ENCODE measurements at places on chromosomes 5 and 9.

- no peak for DNase-seq
These were observed 19.5 kb upstream of the TTC33 start for GRCh38 chr5:40775085-40775845.

DNA sequence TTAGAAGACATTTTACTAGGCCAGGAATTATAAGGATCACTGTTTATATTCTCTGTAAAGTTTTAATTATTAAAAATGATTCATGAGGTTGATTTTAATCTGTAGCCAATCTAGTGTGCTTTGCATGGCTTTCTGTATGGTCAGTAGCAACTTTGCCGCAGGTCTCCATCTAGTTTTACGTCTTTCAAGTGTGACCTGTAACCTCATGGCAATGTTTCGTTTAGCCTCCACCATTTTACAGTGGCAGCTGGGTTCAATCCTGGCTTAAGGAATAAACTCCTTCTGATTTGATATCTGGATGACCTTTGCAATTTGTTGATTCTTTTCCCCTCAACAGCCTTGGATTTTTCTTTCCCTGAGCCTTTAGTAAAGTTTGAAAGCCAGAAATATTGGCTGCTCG lies 434.5 kb upstream of the CDH9 start:
- DNase-seq = no peak

- no peak for DNase-seq
These were observed 11.4 kb downstream of the MACROH2A1 start for GRCh38 chr5:135387629-135387960.

- no peak for DNase-seq
These were observed 84.5 kb upstream of the SMIM23 start for GRCh38 chr5:171701100-171701541.

- DNase-seq = no peak
These were observed 46.3 kb downstream of the AOPEP start for GRCh38 chr9:94772639-94773303.

- peak; percentile 33 for DNase-seq
These were observed 27.7 kb upstream of the CDC23 start for GRCh38 chr5:138240650-138241385.

- DNase-seq = no peak
These were observed 18.9 kb downstream of the KIF24 start for GRCh38 chr9:34310215-34310614.

DNA sequence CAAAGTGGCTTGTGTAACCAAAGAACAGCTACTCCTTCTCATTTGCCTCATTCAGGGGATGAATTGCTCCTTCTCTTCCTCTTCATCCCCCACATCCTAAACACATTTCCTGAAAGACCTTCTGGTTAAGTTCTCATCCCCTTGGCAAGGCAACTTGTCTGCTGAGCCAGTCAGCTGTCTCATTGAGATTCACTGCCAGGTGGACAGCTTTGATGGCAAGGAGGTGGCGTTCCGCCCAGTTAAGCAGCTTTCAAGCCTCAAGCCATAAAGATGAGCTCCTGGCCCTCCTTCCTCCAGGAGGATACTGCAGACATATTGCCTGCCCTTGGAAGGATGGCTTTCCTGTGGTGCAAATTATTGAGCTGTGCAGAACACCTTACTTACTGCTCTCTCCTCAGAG lies 448.6 kb upstream of the MPDZ start:
- no peak for DNase-seq

GRCh38 chr9:38384990-38385848 lies 7.3 kb upstream of the ALDH1B1 start:
- no peak for DNase-seq

GRCh38 chr5:42806701-42807262 lies 4.9 kb downstream of the SELENOP start:
- DNase-seq = no peak

- no peak for DNase-seq
These were observed 330.7 kb downstream of the CDH10 start for GRCh38 chr5:24314106-24314505.

GRCh38 chr5:84265130-84265529 lies 119.5 kb downstream of the EDIL3 start:
- DNase-seq = no peak

DNA sequence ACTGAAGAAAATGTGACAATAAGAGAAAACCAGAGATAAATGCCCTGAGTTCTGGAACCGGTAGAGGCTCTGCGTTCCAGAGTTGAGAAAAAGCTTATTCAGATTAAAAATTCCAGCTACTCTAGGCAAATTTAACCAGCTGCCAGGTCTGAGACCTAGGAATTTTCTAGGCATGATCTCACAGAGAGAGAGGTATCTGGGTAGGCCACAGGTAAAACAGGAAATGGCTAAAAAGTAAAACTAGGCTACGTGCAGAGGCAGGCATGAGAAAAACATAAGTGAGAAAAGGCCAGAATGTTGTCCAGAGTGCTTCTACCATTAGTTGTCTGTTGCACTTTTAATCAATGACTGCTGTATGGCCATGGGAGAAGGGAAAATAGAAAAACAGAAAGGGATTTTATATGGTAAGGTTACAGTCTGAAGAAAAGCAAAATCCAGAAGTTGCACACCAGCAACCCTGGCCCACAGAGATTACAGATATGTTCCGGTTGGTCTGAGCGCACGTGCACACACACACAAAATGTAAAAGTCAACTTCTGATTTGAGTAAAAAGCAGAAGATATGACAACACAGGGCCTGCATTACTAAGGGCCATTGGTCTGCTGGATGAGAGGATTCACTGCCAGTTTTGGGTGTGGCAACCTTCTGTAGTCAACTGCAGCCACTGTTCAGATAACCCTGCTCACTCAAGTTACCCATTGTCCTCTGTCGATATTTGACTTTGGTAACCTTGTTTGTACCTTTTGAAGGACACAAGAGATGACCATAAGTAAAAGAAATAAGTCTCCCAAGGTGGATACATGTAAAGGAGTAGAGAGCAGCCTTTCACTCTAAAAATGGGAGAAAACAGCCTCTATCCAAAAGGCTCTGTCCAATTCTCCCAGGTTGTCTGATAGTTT lies 266.0 kb downstream of the DTWD2 start:
- no peak for DNase-seq

- no peak for DNase-seq
These were observed 72.6 kb upstream of the DMAC1 start for GRCh38 chr9:7871977-7872730.

- DNase-seq = peak; percentile 12
These were observed at the start of gene ADGRV1 for GRCh38 chr5:90558344-90559192. Gene ADGRV1 (plus strand): TSS chr5:90558797. CDS start chr5:90558896, 99 bp downstream.

DNA sequence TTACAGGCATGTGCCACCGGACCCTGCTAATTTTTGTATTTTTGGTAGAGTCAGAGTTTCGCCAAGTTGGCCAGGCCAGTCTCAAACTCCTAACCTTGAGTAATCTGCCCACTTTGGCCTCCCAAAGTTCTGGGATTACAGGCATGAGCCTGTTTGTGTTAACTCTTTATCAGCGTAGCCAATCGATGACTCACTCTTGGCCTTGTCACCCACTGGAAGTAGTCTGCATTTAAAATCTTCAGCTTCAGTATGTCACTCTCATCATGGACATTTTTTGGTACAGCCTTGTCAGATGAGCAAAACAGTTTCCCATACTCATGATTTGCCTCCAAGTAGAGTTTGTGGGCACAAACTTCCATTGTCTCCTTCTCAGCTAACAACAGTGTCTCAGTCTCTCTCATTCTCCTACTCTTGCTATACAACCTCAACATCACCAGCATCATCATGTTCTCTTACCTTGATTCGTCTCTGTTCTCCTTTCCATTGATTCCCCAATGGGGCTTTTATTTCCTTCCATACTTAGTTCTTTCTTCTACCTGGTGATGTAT lies 22.5 kb downstream of the MUSK start:
- no peak for DNase-seq

DNA sequence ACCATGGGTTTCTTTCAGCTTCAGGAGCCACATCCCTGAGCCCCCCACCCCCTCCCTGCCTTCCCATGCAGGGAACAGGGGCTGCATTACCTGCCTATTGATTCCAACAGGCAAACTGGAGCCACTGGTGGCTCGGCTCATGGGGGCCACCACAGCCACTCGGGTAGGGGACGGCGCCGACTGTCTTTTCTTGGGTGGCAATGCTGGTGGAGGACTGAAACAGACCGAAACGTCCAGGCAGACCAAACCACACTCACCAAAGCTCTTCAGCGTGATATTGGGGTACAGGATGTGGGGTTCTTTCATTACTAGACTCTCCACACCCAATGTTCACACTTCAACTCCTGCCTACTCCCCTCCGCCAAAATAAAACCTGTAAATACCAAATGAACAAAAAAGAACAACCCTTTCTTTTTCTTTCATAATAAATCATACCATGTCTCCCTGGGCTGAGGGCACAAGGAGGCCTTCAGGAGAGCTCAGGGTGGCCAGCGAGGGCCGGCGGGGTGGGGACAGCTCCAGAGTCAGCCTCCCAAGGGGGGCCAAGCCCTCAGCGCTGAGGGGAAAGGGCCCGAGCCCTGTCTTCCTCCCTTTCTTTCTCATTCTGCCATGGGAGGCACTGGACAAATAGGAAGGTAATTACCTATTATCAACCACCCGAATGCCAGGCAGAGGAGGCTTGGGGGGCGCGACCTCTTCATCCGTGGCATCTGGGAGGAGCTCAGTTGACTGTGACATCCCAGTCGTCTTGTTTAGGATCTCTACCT lies 83.3 kb downstream of the PRRT1B start:
- DNase-seq = no peak

GRCh38 chr9:110751971-110752370 lies 83.4 kb downstream of the MUSK start:
- no peak for DNase-seq

DNA sequence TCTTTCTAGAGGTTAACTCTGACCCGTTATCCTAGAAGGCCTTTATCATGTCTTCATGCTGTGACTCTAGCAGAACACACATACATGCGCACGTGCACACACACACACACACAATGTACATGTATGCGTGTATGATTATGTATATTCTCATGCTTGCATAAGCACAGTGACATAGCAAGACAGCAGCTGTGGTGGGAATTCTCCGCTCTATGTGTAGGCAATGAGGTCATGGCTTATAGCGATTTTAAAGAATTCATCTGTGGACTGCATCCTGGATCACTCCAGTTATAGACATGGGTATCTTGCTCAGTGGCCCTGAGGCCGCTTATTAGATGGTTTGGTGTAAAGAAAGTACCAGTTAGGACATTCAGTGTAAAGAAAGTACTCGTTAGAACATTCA lies 106.2 kb downstream of the FBXL7 start:
- DNase-seq = no peak

- DNase-seq = peak; percentile 44
These were observed 76.3 kb downstream of the AOPEP start for GRCh38 chr9:94802793-94803192.

GRCh38 chr5:122902263-122902662 lies 56.9 kb downstream of the SNX24 start:
- DNase-seq = no peak

GRCh38 chr9:2725898-2726649 lies 8.8 kb downstream of the KCNV2 start:
- DNase-seq = no peak

- DNase-seq = no peak
These were observed 763.8 kb downstream of the DTWD2 start for GRCh38 chr5:118224546-118224945.

GRCh38 chr9:133106511-133107244 lies 14.4 kb downstream of the RALGDS start:
- no peak for DNase-seq

- DNase-seq = no peak
These were observed 113.7 kb downstream of the BAAT start for GRCh38 chr9:101271102-101271501.

GRCh38 chr5:83368319-83368718 lies 103.2 kb upstream of the VCAN start:
- no peak for DNase-seq

DNA sequence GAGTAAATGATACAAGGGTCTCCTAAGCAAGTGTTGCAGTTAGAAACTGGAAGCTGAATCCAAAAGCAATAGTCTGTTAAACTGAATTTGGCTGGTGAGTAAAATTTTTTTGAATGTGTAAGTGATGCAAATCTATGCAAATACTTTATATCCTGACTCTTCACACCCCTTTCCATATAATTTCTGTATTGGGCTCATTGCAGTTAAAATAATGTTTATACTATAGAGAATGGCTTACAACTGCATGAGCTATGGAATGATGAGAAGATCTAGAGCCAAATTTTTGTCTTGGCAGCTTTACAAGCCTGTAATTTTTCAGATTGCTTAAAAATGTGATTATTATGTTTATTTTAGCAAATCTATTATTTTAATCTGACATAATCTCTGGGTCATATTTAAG lies 57.0 kb upstream of the GABRA1 start:
- DNase-seq = no peak

- DNase-seq = no peak
These were observed 11.3 kb downstream of the FRMD3 start for GRCh38 chr9:83526901-83527300.

DNA sequence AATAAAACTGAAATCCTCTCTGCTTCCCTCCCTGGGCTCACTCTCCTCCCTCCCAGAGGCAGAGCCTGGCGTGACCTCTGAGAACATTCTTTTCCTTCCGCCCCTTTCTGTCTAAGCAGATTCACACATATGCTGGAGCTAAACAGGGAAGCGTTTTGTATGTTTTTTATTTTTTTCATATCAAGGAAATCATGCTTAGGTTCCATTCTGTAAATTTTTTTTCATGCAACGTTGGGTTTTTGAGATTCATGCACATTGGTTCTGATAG lies 20.2 kb upstream of the BARHL1 start:
- no peak for DNase-seq

- no peak for DNase-seq
These were observed 356.6 kb upstream of the C9orf72 start for GRCh38 chr9:27929841-27930240.

DNA sequence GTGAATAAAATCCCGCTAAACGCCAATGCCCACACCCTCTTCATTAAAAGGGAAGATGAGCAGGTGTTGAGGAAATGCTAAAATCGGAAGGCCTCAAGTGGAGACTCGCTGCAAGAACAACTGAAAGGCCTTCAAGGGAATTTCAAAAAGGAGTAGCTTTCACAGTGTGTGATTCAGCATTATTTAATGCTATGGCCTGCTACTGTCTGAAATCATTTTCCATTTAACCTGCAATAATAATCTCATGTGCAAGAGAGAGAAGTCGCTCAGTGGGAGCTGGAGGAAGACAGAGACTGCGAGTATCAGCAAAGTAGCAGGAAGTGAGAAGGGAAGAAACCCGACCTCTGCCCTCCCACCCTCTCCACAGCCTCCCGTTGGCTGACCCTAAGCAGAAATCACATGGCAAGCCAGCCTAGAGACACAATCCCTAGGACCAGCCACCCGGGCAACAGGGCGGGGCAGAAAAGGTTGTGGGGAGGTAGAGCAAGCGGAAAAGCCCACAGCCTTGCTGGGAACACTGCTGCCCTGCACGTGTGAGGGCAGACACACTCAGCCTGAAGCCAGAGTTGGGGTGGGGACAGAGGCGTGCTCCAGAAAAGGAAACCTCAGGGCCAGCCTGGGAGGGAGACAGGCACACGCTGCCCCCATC lies 39.9 kb upstream of the CTSL start:
- DNase-seq = no peak
